AG08395 (cell line): ENCODE measurements at places on chromosomes 3 and 15.
A peak's percentile ranks its signal among the peaks of the same experiment; 100 is the strongest.

GRCh38 chr3:51974963-51975851 lies at the start of gene ABHD14A:
ABHD14A (plus strand) TSS chr3:51975064; CDS start chr3:51975136, 72 bp downstream.
- peak; percentile 92 for DNase-seq

DNA sequence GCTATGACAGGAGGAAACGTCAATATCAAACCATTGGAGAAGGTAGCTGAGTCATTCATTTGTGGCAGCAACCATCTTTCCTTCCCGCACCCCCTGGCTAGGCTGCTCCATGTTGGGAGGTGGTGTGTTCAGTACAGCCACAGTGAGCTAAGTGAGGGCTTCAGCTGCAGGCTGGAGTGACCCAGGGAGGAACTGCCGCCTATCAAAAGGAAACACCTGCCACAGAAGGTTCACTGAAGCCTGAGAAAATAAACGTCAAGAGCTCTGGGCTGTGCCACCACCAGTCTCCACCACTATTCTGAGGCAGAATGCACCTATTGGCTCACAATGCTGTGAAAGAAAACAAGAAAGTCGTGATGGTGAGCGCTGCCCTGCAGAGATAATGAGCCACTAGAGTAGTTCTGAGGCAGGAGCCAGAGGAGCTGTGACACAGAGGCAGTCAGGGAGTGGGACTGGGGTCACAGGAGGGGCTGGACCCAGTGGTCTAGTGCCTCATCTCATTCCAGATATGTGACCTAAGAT lies 34.8 kb upstream of the CD47 start:
- DNase-seq, result no peak

- DNase-seq, result no peak
Measured at GRCh38 chr15:33964665-33965040, 3.6 kb upstream of the CHRM5 start.

- no peak for DNase-seq
Measured at GRCh38 chr3:31919528-31919927, 61.5 kb downstream of the OSBPL10 start.

DNA sequence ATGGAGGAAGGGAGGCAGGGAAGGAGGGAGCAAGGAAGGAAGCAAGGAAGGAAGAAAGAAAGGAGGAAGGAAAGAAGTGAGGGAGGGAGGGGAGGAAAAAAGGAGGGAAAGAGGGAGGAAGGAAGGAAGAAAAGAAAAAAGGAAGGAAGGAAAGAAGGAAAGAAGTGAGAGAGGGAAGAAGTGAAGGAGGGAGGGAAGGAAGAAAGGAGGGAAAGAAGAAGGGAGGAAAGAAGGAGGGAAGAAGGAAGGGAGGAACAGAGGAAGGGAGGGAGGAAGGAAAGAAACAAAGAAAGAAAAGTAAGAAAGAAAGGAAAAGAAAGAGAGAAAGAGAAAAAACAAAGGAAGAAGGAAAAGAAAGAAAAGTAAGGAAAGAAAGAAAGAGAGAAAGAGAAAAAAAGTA lies 183.0 kb upstream of the SLC24A5 start:
- no peak for DNase-seq

GRCh38 chr15:65655457-65655856 lies 33.7 kb downstream of the SLC24A1 start:
- no peak for DNase-seq

GRCh38 chr3:151171145-151171757 lies 31.8 kb downstream of the GPR171 start:
- no peak for DNase-seq

DNA sequence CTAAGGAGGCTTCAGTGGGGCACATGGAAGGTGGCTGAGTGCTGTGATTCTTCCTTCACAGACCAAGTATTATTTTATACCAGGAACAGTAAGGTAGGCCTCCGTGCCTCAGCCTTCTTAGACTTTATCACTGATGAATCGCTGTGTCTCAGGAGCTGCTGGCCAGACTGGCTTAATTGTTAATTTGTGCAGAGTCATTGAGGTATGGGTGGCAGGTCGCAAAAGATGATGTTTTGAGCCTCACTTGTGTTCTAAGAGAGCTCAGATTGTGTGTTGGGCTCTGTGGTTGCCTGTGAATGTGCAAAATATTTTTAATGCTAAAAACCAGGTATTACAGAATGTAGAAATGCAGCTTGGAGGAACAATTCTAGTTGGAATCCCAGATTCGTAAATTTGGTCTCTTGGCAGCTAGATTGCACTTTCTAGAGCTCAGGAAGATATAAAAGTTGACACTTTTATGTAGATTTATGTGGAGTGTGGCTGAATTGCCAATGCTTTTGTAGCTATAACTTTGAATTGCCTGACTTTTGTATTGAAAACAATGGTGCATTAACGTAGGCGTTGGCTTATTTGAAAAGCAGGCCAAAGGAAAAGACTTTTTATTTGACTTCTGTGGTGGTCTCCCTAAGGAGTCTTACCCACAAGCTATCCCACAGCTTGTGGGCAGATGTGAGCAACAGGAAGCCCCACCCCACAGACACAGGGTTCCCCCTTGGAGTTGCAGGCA lies 53.4 kb downstream of the LARS2 start:
- DNase-seq, result peak; percentile 24

DNA sequence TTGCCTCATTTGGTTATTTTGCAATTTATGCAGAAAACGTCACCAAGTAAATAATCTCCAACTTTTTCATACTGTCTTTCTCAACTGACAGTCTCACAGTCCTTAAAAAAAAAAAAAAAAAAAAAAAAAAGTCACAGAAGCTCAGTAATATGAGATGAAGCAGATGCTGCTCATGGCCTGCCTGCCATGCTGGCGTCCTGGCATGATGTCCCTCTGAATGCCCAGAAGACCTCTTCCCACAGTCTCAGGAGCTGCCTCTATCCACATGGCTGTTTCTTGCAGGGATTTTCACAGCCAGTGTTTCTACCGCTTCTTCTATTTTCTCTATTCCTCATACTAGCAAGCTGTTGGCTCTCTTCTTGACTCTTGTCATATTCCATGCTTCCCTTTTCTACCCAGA lies 87.7 kb downstream of the TGFBR2 start:
- DNase-seq, result no peak

DNA sequence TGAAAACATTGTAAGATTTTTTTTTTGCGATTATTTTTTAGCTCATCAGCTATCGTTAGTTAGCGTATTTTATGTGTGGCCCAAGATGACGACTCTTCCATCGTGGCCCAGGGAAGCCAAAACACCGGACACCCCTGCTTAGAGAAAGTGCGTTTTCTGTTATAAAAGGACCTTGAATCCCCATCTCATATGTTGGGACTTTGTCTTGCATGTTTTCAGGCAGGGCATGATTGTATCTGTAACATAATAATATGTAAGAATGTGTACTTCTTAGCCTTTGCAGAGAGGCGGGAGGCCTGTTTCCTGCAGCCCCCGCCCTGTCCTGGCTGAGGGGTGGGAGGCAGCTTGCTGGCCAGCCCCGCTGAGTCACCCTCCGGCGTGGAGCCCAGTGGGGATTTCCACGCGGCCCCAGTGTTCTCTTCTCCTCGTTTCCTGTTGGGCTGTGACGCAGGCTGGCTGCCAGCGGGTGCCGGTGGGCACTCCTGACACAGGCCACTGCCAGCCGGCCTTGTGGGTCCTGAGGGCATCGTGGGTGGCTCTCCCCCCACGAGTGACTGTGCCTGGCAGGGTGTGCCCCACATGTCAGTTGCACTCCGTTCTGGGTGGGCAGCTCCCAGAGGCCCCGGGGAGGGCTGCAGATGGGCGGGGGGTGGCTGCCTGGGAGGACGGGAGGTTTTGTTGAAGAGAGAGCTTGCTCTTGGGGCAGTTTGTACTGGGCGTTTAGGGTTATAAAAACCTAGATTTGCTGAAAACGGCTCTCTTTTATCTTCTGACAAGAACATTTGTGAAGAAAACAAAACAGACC lies 55.6 kb downstream of the SMAD3 start:
- peak; percentile 75 for DNase-seq

DNA sequence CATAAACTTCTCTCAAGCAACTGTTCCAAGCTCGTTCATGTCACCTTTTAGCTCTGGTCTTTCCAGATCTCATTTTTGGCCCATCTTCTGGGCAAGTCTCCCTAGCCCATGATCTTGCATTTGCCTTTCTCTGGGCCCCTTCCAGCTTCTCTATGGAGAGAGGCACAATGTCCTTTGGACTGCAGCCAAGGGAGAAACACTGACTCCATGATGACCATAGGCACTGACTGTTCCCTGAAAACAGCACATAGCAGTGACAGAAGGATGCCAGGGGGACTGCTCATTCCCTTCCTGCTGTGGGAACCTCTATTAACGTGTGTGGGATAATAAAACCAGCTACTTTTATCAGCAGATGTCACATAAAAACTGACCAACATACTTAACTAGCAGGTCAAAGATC lies 60.3 kb downstream of the STRIT1 start:
- peak; percentile 73 for DNase-seq

DNA sequence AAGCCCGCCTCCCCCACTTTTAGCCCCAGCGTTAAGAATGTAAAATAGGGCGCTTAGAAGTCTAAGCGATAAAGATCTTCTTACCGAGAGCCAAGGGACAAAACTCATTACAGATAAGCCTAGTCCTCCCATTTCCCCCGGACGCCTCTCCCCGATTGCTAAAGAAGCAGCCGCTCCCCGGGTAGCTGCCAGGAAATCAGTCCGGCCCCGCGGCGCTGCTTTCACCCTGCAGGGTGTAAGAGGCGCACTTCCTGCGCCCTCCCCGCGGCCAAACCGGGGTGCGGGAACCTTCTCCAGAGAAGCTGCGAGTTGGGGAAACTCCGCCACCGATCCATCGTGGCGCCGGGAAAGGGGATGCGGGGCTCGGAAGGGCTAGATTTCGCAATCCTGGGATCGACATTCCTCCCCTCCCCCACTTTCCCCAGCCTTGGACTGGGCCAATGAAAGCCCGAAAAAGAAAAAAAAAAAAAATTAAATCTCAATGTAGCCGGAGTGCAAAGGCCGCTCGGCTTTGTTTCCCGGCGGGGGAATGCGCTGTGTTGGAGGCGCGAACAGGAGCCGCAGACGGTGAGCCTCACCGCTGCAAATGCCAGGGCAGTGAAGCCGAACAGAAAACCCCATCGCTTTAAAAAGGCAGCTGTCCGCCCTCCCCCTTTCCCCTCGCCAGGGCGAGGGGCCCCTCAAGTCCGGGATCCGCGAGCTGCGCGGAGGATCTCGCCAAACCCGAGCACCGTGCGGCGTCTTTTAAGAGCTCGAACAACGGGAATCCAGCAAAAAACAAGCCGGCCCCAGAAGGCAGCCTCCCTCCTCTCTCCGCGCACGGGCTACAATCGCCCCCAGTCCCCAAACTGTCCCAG lies 626 bp upstream of the PTPRG start:
- DNase-seq, result peak; percentile 79
